ENCODE measurements at places on chromosomes 12 and 14.

- no peak for DNase-seq
These were observed 362.2 kb upstream of the SFSWAP start for GRCh38 chr12:131348646-131349045.

DNA sequence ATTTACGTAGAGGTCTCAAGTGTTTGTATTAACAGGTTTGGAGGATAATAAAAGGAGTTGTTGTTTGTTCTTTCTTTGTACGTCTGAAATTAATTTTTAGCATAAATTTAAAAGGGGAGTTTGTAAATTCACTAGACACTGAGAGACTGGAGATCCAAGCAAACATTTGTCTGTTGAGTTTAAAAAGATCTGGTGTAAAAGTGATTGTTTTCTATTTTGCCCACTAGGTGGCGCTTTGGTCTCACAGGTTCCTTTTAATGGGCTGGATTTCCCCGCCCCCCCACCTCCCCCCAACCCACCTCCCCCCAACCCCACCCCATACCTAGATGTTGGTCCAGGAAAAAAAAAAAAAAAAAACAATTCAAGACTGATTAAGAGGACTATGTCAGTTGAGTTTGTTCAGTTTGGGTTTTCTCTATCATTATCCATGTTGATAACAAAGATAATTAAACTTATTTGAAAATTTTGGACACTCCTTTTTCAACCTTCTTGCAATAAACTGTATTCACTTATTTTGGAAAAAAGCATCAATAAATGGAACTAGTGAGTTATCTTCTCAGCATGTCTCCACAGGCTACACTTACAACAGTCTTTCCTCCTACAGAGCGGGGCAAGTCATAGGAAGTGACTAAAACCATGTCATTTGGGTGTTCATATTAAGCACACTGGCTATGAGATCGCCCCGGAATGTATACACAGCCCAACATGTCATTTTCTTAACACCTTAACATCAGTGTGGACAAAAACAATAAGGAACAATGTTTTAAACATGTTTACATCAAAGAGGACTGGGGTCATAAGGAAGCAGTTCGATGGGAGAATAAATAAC, 841.1 kb downstream of the NRXN3 start:
- DNase-seq: no peak

GRCh38 chr12:19575337-19576243, 136.3 kb downstream of the AEBP2 start:
- DNase-seq: no peak

GRCh38 chr12:64256166-64256800, 34.2 kb upstream of the KICS2 start:
- no peak for DNase-seq

DNA sequence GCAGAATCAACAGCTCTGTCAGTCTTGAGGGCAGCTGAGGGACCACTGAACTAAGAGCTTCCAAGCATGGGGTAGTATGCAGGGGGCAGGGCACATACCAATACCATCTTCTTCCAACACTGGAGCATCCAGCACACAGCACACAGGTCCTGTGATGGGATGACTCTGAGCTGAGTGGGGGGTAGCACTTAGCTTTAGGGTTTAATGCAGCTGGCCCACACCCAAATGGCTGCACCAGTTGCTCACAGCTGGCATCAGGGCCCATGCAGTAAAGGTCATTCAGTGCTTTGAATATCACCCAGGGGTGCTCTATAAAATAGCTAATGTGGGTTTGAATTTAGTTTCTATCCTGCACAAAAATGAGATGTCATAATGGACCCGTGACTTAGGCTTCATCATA, 1.7 kb downstream of the FAM186B start:
- no peak for DNase-seq

DNA sequence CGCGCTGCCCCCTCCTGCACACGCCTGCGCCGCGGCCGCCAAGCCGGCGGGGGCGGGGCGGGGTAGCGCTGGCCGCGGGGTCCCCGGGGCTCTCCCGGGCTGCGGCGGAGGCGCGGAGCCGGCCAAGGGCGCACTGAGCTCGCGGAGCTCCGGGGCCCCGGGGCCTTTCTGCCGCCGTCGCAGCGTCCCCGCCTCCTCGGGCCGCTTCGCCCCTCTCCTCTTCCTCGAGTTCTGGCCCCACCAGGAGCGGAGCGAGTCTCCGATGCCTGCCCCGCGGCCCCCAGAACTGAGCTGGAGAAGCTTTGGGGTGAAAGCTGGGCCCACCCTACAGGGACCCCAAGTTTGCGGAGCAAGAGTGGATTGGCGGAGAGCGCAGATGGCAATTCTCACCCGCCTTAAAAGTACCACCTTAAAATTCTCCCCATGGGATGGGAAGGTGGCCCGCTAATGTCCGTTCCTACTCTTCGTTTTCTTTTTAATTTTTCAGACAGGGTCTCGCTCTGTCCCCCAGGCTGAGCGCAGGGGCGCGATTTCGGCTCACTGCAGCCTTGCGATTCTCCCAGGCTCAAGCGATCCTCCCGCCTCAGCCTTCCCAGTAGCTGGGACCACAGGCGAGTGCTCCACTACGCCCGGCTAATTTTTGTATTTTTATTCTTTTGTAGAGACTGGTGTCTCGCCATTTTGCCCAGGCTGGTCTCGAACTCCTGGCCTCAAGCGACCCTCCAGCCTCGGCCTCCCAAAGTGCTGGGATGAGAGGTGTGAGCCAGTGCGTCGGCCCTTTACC, 129.6 kb downstream of the NDUFA12 start:
- DNase-seq: no peak

- no peak for DNase-seq
These were observed 7.6 kb downstream of the KRT85 start for GRCh38 chr12:52359621-52360061.

- DNase-seq: no peak
These were observed 308.8 kb downstream of the EGLN3 start for GRCh38 chr14:33642080-33642479.

DNA sequence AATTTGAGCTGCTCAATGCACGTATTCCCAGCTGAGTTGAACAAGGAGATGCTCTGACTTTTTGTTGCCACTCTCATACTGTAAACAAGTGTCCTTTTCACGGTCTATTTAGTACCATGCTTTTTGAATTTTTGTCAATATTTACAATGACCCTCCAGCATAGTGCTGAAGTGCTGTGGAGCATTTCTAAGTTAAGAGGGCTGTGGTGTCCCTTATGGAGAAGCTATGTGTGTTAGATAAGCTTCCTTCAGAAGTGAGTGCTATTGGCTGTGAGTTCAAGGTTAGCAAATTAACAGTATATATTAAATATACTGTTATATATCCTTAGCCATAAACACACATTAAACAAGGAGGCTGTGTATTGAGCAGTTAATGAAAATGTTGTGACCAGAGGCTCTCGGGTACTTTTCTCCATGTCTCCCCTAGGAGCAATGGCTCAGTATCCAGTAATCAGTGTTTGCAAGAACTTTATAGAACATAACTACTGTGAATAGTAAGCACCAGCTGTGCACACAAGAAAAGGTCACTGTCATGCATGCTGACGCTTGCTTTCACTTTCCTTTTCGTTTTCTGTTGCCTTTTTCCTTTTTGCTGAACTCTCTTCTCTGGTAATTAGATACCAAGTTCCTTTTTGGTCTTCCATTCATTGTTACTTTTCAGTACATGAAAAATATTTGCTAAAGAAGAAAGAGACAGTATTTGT, 187.2 kb upstream of the NEDD1 start:
- no peak for DNase-seq

- DNase-seq: no peak
These were observed 53.8 kb downstream of the SPTLC2 start for GRCh38 chr14:77562681-77563080.

GRCh38 chr14:69475194-69475818, 9.2 kb upstream of the PLEKHD1 start:
- DNase-seq: no peak

DNA sequence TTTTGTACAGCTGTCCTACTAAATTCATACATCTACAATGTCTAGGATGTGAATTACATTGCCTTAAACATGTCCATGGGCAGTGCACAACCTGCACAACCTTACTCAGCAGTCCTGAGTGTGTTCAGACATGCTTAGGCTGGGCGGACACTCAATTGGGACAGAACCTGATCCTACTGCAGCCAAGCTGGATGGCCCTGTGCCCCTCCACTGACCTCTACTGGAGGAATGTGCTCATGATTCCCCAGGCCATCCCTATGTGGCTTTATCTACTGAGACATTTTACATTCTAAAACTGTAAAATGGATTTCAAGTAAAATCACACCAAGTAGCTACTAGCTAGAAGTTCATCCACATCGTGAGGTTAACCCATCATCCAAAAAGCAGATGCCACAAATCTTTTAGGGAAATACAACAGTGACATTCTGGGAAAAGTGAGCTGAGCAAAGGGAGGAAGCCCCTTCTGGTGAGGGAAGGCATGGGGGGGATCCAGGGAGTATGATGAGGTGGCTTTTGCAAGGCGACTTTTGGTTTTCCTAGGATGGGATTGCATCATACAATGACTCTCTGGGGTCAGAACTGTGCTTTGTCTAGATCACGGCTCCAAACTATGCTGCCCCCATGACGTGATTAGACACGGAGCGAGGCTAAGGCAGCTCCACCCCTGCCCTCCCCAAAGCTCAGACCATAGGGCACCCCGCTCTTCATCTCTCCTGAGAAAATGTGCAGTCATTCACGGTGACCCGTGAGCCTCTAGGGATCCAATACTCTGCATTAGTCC, 911.7 kb upstream of the TMEM132C start:
- DNase-seq: no peak

DNA sequence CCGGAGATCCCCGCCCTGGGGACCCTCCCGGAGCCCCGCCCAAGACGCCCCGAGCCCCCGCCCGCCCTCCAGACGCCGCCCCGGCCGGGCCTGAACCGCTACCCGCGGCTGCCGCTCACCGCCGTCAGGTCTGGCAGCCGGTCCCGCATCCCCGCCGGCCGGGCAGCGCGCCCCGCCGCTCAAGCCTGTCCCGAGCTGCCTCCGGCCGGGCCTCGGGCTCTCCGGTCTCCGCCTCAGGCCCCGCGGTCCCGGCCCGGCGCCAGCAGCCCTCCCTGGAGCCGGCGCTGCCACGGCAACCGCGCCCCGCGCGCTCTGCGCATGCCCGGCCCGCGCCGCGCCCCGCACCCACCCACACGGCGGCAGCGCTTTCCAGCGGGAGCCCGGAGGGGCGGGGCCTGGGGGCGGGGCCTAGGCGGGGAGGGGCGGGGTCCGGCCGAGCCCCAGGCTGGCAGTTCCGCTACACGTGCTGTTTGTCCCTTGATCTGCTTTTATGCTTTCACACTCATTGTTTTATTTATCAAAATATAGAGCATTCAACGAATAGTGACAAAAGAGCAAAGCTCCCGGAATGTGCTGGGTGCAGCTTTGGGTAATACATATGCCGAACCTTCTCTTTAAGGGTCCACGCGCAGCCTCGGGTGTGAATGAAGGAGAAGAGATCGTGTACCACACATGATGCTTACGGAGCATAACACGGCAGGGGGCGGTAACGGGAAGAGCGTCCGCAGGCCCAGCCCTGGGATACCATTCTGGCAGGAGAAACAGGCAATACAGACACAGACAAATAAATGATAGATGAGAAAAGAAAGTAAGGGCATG, at the start of gene STX2:
Gene STX2, minus strand, starts transcription at position 300 of the 819 bp plus-strand sequence. Its CDS starts 151 bp downstream, at position 149.
- peak; percentile 85 for DNase-seq

- DNase-seq: no peak
These were observed 316.0 kb downstream of the CCDC91 start for GRCh38 chr12:28506271-28506670.

Data from stimulated activated CD8-positive, alpha-beta memory T cell treated with anti-CD3 and anti-CD28 coated beads, Interleukin-4, amount 100 ng/mL, for 24 hours (primary cell).